ENCODE measurements at places on chromosomes 1 and 21.
A peak's percentile ranks its signal among the peaks of the same experiment; 100 is the strongest.

GRCh38 chr21:26377111-26377694 is 195.9 kb downstream of the CYYR1 start:
- DNase-seq: no peak

- no peak for DNase-seq
Observed at GRCh38 chr1:40944326-40944725, 35.2 kb upstream of the CTPS1 start.

DNA sequence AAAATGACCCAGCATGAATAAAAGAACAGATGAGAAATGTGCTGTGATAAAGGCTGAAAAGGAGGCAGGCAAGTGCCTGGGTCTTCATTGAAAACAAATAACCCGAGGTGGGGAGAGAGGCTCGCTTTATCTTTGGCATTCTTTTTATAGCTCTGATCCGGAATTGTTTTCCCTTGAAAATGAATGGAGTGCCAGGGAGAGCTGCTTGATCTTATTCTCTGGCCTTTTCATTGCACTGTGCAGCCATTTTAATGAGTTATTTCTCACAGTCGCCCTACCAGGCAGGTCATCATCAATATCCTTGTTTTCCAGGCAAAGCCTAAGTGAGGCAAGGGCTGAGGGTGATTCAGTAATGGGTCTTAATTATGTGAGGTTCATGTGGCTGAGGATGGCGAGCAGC is 39.8 kb upstream of the HLX start:
- no peak for DNase-seq

DNA sequence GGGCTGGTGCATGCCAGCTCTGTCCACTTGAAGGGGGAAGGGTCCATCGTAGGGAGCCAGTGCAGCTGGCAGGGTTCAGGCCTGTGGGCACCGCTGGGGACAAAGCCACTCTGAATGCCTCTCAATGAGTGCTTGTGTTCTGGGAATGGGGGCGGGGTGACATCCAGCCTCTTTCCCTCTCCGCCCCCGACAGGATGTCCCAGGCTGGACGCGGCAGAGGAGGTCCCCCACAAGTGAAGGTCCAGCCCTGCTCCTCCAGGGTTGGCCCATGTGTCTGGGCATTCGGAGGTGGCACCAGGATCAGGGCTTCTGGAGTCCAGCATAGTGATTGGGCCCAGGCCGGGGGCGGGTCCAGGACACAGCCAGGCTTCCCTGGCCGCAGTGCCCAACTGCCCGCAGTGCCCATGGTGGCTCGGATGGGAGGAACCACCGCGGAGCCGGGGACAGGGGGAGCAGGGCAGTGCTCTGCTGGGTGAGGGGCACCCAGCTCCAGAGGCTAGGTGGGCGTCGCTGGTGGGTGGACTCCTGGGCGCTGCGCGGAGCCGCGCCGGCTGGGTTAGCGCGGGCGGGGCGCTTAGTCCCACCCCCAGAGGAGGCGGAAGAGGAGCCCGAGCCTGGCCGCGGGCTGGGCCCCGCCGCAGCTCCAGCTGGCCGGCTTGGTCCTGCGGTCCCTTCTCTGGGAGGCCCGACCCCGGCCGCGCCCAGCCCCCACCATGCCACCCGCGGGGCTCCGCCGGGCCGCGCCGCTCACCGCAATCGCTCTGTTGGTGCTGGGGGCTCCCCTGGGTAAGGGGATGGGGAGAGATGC is at the start of gene SHISA4:
SHISA4 (plus strand) TSS at position 617 of the 808 bp plus-strand sequence; CDS start at position 714, 97 bp downstream.
- DNase-seq: no peak

GRCh38 chr1:74427681-74428080 is 84.7 kb downstream of the LRRC53 start:
- no peak for DNase-seq

GRCh38 chr1:81190003-81190402 is 610.7 kb upstream of the ADGRL2 start:
- no peak for DNase-seq

GRCh38 chr21:40985370-40985769 is 138.4 kb upstream of the DSCAM start:
- no peak for DNase-seq

GRCh38 chr1:37052120-37052519 is 17.8 kb upstream of the GRIK3 start:
- DNase-seq: no peak

DNA sequence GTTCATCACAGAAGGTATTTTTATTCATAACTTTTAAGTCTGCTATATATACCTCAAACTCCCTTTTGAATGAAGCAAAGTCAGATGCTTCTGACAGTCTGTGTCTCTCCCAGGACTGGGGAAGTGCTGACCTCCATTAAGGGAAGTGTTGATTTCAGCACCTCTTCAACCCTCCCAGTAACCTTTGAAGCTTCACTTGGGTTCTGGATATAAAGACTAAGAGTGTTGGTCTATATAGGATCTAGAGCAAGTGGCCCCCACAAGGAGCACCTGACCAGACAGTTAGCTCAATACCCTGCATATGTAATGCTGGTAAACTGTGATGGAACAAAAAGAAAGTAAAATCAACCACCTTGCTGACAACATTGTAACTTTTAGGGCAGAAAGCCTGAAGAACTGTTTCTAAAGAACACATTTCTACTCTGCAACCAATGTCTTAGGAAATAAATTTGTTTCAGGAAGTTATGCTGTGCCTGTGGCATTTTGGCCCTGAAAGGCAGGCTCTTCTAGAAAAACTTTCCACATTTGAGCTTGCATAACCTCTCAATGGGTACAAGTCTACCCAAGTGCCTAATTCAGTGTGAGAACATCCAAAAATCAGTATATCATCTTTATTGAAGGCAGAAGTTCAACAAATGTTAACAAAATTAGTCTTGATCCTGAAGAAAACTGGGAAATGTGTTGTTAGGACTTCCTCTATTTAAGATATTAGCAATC is 865 bp upstream of the PTPN22 start:
- DNase-seq: no peak

- DNase-seq: no peak
Observed at GRCh38 chr1:44849575-44850132, 6.6 kb upstream of the PTCH2 start.

- no peak for DNase-seq
Observed at GRCh38 chr1:207860531-207860930, 50.4 kb downstream of the CD34 start.

- no peak for DNase-seq
Observed at GRCh38 chr1:3206696-3207095, 137.7 kb downstream of the PRDM16 start.

- DNase-seq: no peak
Observed at GRCh38 chr1:203996126-203996525, 76.8 kb upstream of the SOX13 start.

DNA sequence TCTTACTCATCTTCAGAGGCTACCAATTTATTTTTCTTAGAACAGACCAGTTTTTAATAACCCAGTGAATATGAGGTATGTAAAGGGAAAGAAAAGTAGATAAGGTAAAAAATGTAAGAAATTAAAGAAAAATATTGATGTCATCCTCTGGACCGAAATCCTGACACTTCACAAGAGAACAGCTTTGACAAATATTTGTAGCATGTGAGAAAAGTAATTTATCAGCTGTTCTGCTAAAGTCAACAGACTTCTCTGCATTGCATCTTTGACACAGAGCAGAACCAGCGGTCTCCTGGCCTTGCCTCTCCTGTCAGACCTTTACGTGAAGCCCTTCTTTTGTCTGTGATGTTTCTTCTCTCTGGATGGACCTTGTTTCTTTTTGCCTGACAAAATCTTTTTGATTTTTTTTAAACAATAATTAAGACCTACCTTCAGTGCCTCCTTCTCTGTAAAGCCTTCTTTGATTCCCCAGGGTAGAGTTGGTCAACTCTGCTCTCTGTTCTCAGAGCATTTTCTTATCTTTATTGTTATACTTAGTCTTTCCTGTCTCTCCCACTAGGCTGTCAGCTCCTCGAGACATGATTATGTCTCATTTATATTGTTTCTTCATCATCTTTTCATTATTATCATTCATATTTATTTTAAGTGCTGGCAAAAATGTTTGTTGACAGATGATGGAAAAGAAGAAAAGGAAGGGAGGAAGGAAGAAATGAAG is 35.4 kb downstream of the RGS4 start:
- no peak for DNase-seq

DNA sequence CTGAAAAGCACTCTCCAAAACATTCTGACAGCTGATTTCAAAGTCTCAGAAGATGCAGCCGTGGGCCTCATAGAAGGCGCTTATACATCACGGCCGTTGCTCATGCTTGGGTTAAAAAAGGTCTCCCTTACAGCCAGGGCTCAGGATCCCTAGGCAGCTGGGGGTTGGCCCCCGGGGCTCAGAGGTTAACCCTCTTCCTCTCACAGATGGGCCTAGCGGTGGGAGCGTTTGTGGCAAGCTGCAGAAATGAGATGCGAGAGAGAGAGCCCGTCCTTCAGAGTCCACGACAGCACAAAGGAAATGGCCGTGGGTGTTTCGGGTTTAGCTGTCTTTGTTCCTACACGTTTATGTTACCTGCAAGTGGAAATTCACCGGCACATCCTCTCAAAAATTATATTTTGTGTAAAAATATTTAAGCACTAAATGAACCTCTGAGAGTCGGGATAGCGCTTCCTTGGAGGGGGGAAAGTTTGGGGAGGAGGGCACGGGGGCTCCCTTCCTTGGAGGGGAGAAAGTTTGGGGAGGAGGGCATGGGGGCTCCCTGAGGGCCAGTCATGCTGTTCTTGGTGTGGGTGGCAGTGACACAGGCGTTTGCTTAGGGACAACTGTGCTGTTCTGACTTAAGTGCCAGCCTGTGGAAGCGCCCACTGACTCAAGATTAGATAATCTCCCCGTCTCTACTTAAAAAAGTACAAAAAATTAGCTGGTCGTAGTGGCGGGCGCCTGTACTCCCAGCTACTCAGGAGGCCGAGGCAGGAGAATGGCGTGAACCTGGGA is 20.5 kb upstream of the PRDM15 start:
- no peak for DNase-seq

GRCh38 chr1:206685334-206685768 is 646 bp downstream of the MAPKAPK2 start:
- peak; percentile 26 for DNase-seq

DNA sequence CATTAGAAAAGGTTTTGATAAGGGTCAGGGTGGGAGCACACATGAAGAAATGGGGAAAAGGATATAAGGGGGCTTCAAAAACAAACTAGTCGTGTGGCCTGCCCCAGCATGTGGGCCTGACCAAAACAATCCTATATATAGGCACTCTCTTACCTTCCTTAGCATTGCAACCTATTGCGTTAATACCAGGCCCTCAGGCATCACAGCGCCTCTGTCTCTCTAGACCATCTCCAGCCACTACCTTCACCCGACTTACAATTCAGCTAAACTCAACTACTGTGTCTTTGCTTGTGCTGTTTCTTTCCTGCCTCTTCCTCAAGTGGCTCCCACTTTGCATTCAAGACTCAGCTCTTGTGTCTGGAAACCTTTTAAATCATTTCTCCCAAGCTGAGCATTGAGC is 47.0 kb upstream of the GJA5 start:
- DNase-seq: no peak

DNA sequence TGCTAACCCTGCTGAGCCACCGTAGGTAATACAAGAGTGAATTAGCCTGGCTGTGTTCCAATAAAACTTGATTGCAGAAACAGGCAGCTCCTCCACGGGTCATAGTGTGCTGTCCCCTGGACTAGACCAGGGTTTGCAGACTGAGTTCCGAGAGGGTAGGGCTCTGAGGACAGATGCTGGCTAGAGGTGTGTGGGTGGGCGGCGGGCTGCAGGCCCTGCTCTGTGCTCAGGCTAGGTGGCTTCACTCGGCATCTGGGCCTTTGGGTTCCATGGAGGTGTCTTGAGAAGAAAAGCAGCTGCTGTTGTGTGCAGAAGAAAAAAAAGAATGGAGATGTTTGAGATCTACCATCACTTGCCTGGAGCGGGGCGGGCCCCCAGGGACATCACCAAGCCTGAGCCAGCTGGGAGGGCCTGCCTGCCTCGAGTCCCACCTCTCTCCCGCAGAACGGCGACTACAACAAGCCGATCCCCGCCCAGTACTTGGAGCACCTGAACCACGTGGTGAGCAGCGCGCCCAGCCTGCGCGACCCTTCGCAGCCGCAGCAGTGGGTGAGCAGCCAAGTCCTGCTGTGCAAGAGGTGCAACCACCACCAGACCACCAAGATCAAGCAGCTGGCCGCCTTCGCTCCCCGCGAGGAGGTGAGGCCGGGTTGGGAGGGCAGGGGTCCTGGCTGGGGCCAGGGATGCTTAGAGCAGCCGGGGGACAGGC is 7.9 kb downstream of the TMEM201 start:
- no peak for DNase-seq
